ENCODE measurements at places on chromosomes 11 and 22. TPM values are rescaled to one million over a fixed set of nuclear protein-coding genes. Genes with fewer than 3 reads are reported as not detected.

Gene ALDH3B1
- total RNA-seq = 5.4 TPM

GRCh38 chr11:112185883-112186282 lies 10.6 kb downstream of the BCO2 start:
- DNase-seq = peak; percentile 20
- peak overlapping the region; percentile 22 for H3K27ac ChIP-seq
- no peaks in the 10 kb centered on the region for H3K36me3 ChIP-seq
- H3K4me1 ChIP-seq = peaks cover 2% of the 10 kb centered on the region
- H3K4me3 ChIP-seq = no peak overlapping the region

DNA sequence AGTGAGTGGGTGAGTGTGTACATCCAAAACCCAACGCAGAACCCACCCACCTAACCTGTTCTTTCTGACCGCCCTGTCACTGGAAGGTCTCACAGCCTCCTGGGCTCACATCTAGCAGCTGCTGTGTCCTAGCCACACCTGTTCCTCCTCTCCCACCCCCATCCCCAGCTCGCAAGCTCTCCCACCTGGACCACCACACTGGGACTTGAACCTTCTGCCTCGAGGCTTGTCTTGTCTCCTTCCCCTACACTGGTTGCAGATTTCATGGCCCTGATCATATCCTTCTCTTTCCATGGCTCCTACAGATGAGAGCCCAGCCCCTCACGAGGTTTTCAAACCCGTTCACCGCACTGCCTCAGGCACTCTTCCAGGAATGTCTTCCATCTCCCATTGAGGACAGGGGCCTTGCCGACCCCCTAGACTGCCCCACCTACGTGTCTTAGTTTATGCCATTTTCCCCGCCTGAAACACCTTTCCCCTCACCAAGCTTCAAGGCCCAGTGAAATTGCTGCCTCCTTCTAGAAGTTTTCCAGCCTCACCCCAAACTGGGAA lies 6.7 kb downstream of the IFITM10 start:
- no peaks in the 10 kb centered on the region for H3K36me3 ChIP-seq
- no peak overlapping the region for H3K27ac ChIP-seq
- DNase-seq = no peak
- peaks cover 51% of the 10 kb centered on the region for H3K27me3 ChIP-seq

GRCh38 chr11:62914416-62914815 lies 6.7 kb downstream of the CHRM1 start:
- no peak for DNase-seq
- H3K27me3 ChIP-seq = peaks cover 7% of the 10 kb centered on the region
- H3K4me1 ChIP-seq = peaks cover 2% of the 10 kb centered on the region
- H3K36me3 ChIP-seq = no peaks in the 10 kb centered on the region

Gene TCN2
- 7.4 TPM for total RNA-seq

GRCh38 chr11:69874984-69875624 lies 55.9 kb upstream of the FGF3 start:
- H3K27ac ChIP-seq = no peak overlapping the region
- no peaks in the 10 kb centered on the region for H3K36me3 ChIP-seq
- H3K4me3 ChIP-seq = no peak overlapping the region
- H3K27me3 ChIP-seq = peaks cover 27% of the 10 kb centered on the region
- DNase-seq = no peak

Gene C11orf16
- not detected for total RNA-seq

Gene TMEM109
- 33.3 TPM for total RNA-seq

GRCh38 chr11:120773501-120774031 lies 250.3 kb upstream of the TBCEL start:
- no peak for DNase-seq
- no peak overlapping the region for H3K4me3 ChIP-seq
- H3K36me3 ChIP-seq = no peaks in the 10 kb centered on the region

Gene KDM4E
- total RNA-seq = not detected

Gene VWCE
- total RNA-seq = 3.4 TPM

- peaks cover 34% of the 10 kb centered on the region for H3K27me3 ChIP-seq
- DNase-seq = no peak
- H3K36me3 ChIP-seq = no peaks in the 10 kb centered on the region
- peaks cover 28% of the 10 kb centered on the region for H3K4me1 ChIP-seq
- peak overlapping the region; percentile 56 for H3K4me3 ChIP-seq
These were observed 772 bp downstream of the NAV2 start for GRCh38 chr11:19713196-19714021.

GRCh38 chr22:41682033-41682807 lies 6.4 kb downstream of the SNU13 start:
- H3K4me3 ChIP-seq = peak overlapping the region; percentile 65
- peak; percentile 92 for DNase-seq
- H3K27me3 ChIP-seq = no peaks in the 10 kb centered on the region
- H3K36me3 ChIP-seq = peaks cover 24% of the 10 kb centered on the region

Gene UBQLN3
- total RNA-seq = 0.13 TPM

- H3K4me1 ChIP-seq = peaks cover 5% of the 10 kb centered on the region
- DNase-seq = no peak
- H3K27ac ChIP-seq = no peak overlapping the region
- H3K36me3 ChIP-seq = no peaks in the 10 kb centered on the region
These were observed 325.6 kb downstream of the BLID start for GRCh38 chr11:121790430-121790829.

GRCh38 chr11:100574894-100575769 lies 112.0 kb upstream of the ARHGAP42 start:
- H3K27ac ChIP-seq = no peak overlapping the region
- no peaks in the 10 kb centered on the region for H3K4me1 ChIP-seq
- peak; percentile 68 for DNase-seq
- H3K27me3 ChIP-seq = no peaks in the 10 kb centered on the region
- H3K36me3 ChIP-seq = no peaks in the 10 kb centered on the region

GRCh38 chr11:71221821-71222220 lies 30.6 kb downstream of the SHANK2 start:
- no peak overlapping the region for H3K4me3 ChIP-seq
- peaks cover 2% of the 10 kb centered on the region for H3K27me3 ChIP-seq
- H3K4me1 ChIP-seq = peaks cover 7% of the 10 kb centered on the region
- H3K27ac ChIP-seq = no peak overlapping the region

Gene PIH1D2
- total RNA-seq = 1.1 TPM

- H3K27me3 ChIP-seq = no peaks in the 10 kb centered on the region
- no peak overlapping the region for H3K4me3 ChIP-seq
- no peak for DNase-seq
- no peaks in the 10 kb centered on the region for H3K4me1 ChIP-seq
- H3K27ac ChIP-seq = no peak overlapping the region
- H3K36me3 ChIP-seq = no peaks in the 10 kb centered on the region
These were observed 59.6 kb upstream of the SYN3 start for GRCh38 chr22:33117821-33118220.

Gene RAG2
- total RNA-seq = 0.09 TPM

- no peaks in the 10 kb centered on the region for H3K36me3 ChIP-seq
- peak; percentile 66 for DNase-seq
- peaks cover 2% of the 10 kb centered on the region for H3K27me3 ChIP-seq
- H3K4me1 ChIP-seq = no peaks in the 10 kb centered on the region
- no peak overlapping the region for H3K27ac ChIP-seq
These were observed 21.6 kb downstream of the NNMT start for GRCh38 chr11:114317787-114318137.

DNA sequence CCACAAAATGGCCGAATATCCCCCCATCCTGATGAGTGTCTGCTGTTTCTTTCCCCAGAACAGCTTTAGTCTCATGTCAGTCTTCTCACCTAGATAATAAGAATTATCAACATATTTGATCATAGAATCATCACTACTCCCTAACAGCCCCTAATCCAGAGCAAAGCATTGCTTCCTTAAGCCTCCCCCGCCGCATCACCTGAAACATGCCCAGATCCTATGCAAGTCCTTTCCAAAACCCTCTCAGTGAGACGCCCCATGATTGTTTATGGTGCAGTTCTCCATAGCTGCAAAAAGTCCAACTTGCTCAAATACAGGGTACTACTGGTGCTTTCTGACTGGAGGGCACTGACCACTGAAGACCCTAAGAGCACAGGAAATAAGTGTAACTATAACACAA lies 20.1 kb downstream of the KCNJ1 start:
- H3K27ac ChIP-seq = no peak overlapping the region
- H3K36me3 ChIP-seq = no peaks in the 10 kb centered on the region
- no peak overlapping the region for H3K4me3 ChIP-seq
- H3K4me1 ChIP-seq = no peaks in the 10 kb centered on the region
- H3K27me3 ChIP-seq = no peaks in the 10 kb centered on the region
- DNase-seq = no peak

Gene GDPD4
- total RNA-seq = 0.13 TPM

Gene KRTAP5-9
- not detected for total RNA-seq

DNA sequence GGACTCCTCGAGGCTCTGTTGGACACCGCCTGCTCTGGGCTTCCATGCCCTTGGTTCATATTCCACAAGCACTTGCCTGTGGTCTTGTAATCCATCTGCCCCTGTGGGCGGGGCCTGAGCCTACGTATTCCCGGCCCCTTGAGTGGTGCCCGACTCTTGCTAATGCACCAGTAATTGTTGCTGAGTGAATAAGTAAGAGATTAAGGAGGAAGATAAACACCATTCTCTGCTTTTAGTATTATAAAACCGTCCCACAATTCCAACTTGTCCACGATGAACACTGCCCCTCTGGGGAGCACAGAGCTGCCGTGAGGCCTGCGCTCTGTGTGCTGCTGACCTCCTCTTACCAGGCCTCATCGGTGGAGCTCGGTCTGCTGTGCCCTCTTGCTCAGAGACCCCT lies 50.3 kb downstream of the MICAL2 start:
- no peak overlapping the region for H3K4me3 ChIP-seq
- no peak for DNase-seq
- no peaks in the 10 kb centered on the region for H3K27me3 ChIP-seq
- peaks cover 54% of the 10 kb centered on the region for H3K4me1 ChIP-seq
- peak overlapping the region; percentile 45 for H3K27ac ChIP-seq

GRCh38 chr22:48948575-48949170 lies 879.0 kb downstream of the BRD1 start:
- no peaks in the 10 kb centered on the region for H3K36me3 ChIP-seq
- no peak for DNase-seq
- H3K4me3 ChIP-seq = no peak overlapping the region

DNA sequence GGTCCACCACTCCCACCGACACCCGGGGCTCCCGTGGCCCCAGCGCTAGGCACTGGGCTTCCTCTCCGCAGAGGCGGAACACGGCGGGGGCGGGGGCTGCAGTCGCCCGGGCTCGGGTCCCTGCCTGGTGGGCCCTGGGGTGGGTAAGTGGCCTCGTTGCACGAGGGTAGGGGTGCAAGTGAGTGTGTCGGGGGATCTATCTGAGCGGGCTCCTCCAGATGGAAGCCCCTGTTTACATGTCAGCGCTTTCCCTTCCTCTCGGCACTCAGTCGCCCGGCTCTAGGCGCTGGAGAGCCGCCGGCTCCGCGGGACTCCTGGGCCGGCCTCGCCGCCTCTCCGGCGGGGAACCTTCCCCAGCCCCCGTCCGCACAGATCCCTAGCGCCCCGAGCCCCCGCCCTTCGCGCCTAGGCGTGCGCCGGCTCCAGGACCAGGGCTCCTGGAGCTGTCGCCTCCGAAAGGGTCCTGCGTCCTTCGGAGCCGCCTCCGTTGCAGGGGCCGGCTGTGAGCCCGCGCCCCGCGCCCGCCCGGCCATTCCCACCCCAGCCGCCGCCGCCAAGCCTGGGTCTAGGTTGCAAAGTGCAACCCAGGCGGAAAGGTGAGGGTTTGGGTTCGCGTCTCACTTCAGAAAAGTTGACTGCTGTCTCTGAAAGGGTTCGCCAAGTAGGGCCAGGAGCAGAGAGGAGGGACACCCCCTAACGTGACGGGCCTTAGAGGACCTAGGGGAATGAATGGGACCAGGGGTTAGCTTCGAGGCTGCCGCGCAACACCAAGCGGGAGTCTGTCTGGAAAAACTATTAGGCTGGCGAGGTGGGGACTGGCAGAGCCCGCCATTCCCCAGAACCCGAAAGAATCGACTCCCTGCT lies 978 bp downstream of the FLI1 start:
- peak overlapping the region; percentile 70 for H3K4me3 ChIP-seq
- H3K36me3 ChIP-seq = no peaks in the 10 kb centered on the region
- H3K27ac ChIP-seq = peak overlapping the region; percentile 82
- peaks cover 76% of the 10 kb centered on the region for H3K27me3 ChIP-seq
- peaks cover 26% of the 10 kb centered on the region for H3K4me1 ChIP-seq

DNA sequence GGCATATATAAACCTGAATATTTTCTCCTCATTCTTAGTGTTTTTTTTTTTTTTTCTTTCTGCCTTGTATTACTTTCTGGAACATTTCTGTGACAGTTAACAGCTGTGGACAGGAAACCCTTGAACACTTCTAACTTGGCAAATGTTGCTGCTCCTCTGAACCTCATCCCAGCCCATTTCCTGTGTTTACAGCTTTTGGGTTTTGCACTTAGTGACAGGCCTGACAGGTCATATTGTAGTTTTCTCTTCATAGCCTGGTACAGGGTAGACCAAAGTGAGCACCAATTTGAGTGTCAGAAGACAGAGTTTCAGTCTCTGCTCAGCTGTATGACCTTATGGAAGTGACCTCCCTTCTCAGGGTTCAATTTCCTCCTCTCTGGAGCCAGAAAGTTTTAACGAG lies 91.6 kb downstream of the STIM1 start:
- H3K27ac ChIP-seq = peak overlapping the region; percentile 56
- H3K36me3 ChIP-seq = no peaks in the 10 kb centered on the region
- DNase-seq = peak; percentile 93
- H3K4me1 ChIP-seq = peaks cover 27% of the 10 kb centered on the region
- H3K4me3 ChIP-seq = no peak overlapping the region

DNA sequence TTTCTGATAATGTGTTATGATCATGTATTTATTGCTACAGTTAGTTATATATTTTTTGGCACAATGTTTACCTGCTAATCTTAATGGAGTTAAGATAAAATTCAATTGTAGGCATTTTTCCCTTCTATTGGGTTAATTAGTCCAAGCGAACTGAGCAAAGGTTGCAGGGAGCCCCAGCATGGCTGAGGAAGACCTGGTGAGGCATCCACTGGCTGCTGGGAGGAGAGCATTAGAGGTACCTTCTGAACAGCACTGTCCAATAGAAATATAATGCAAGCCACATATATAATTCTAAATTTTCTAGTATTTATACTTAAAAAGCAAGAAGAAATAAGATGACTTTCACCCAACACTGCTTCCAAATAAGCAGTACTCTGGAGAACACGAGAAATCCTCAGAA lies 689 bp upstream of the TMEM126A start:
- peak overlapping the region; percentile 88 for H3K27ac ChIP-seq
- no peak for DNase-seq
- H3K36me3 ChIP-seq = peaks cover 2% of the 10 kb centered on the region
- H3K4me3 ChIP-seq = peak overlapping the region; percentile 90
- H3K27me3 ChIP-seq = no peaks in the 10 kb centered on the region
- peaks cover 10% of the 10 kb centered on the region for H3K4me1 ChIP-seq

- no peak overlapping the region for H3K27ac ChIP-seq
- DNase-seq = peak; percentile 68
- no peak overlapping the region for H3K4me3 ChIP-seq
- H3K4me1 ChIP-seq = peaks cover 62% of the 10 kb centered on the region
These were observed 225.1 kb downstream of the MN1 start for GRCh38 chr22:27576413-27576812.

DNA sequence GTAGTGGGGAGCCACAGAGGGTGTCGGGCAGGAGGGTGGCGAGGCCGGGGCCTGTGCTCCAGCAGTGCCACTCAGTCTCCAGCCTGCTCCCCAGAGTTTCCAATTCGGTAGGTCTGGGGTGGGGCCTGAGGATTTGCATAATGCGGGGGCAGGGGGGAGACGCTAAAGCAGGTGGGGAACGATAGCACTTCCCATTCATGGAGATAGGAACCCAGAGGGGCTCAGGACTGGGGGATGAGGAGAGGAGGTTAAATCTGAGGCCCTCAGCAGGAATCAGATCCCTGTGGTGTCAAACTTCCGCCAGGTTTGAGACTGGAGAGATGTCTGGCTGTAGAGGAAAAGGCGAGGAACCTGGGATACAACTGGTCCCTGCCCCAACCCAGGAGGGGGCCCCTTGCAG lies 29.8 kb downstream of the WNT11 start:
- peaks cover 9% of the 10 kb centered on the region for H3K4me1 ChIP-seq
- no peak for DNase-seq
- H3K27ac ChIP-seq = no peak overlapping the region

- H3K27ac ChIP-seq = no peak overlapping the region
- no peaks in the 10 kb centered on the region for H3K27me3 ChIP-seq
- no peak for DNase-seq
- peaks cover 19% of the 10 kb centered on the region for H3K4me1 ChIP-seq
- H3K36me3 ChIP-seq = peaks cover 3% of the 10 kb centered on the region
These were observed 77.0 kb downstream of the NAT10 start for GRCh38 chr11:34182425-34182824.
